Panc1 (cell line): ENCODE measurements at places on chromosomes 7 and 10.

DNA sequence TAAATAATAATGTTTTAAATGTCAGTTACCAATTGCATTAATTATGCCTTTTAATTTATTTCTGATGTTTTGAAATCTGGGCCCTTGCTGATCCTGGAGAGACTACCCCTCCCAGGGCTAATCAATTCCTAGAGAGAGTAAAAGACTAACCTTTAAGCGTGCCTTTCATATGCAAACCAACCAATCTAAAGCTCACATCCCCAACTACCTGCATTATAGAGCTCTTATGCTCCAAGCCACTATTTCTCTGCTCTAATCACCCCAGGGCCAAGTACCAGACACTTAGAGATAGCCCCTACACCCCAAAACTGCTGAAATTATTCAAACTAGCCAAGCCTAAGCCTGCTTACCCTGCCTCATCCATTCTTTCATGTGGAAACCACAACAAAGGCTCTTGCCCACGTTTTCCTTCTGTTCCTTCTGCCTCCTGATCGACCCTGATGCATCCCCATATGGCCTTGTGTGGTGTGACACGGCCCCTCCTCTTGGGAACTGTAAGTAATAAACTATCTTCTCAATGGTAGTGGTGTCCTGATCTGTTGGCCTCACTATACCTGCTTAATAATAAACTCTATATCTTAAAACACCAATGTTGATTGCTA, 97.7 kb downstream of the HIBADH start:
- no peak for DNase-seq

GRCh38 chr10:72173619-72174296, 42.1 kb upstream of the ANAPC16 start:
- peak; percentile 92 for DNase-seq

DNA sequence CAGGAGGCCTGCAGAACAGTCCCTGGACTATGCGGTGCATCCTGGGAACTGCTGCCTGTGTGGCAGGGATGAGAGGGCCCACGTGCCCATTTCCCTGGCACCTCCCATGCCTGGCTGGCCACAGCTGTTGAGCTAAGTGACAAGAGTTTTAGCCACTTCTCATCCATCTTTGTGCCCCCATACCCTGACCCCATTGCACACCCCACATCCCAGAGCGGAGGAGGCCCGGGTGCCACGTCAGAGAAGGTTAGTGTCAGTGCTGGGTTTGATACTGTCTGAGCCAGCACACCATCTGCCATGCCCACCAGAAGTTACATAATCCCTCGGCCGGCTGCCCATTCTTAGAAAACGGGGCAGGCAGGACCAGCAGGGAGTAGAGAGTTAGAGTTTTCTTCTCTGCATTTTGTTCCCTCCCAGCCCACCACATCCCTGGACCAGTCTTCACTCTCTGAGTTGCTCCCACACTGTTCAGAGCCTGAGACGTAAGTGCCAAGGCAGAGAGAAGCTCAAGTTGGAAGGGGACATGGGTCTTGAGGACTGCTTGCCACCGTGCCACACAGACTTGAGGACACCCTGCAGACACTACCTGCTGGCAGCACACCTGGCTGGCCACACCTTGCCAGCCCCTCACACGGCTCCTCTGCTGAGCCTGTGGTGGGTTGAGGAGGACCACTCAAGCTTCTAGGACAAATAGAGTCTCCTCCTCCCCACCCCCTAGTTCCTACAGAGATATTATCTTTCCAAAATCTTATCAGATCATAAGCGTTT, 13.1 kb downstream of the UNC5B start:
- no peak for DNase-seq

DNA sequence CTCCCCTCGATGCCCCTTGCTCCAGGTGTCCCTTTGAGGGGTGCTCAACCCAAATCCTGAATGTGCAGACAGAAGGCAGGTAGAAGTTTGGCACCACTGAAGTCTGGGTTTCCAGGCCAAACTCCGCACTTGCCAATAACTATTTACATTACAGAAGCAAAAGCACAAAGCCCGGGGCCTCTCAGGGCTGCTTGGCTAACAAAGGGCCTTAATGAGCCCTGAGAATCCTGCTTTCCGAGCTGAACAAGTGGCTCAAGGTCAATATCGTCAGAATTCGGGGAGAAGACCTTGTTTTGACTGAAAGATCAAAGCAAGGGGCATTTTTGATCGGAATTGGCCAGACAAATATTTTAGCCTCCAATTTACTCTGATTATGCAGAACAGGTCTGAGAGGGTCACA, 189.9 kb downstream of the HERPUD2 start:
- DNase-seq, result no peak

DNA sequence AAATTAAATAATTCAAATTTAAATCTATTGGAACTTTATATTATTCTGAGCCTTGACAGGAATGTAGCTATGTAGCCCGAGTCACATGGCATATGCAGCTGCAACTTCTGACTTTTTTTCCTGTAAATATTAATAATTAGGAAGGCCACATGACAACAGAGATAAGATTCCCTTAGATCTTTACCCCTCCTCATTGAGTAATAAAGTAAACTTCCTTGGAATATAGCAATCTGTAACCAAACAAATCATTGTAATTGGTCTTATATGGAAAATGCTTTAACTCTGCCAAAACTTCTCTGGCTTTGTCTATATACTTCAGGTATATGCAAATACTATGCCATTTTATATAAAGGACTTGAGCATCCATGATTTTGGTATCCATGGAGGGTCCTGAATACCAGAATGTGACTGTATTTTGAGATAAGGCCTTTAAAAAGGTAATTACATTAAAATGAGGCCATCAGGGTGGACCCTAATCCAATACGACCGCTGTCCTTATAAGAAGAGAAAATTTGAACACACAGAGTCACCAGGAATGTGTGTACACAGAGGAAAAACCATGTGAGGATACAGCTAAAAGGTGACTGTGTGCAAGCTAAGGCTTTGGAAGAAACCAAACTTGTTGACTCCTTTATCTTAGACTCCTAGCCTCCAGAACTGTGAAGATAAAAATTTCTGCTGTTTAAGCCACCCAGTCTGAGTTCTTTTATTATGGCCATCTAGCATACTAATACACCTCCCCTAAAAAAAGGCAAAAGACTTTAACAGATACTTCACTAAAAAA, 222.0 kb downstream of the CTNNA3 start:
- no peak for DNase-seq

GRCh38 chr10:129706523-129706922, 239.5 kb downstream of the MGMT start:
- no peak for DNase-seq
